ENCODE measurements at places on chromosomes 7 and 10.

- no peak for DNase-seq
Observed at GRCh38 chr10:121813211-121813815, 114.5 kb downstream of the ATE1 start.

GRCh38 chr7:21077602-21078001, 290.9 kb upstream of the SP8 start:
- DNase-seq, result no peak

GRCh38 chr10:63228237-63228636, 95.1 kb downstream of the NRBF2 start:
- DNase-seq, result no peak

- DNase-seq, result no peak
Observed at GRCh38 chr10:65394502-65395297, 1531.1 kb upstream of the LRRTM3 start.

DNA sequence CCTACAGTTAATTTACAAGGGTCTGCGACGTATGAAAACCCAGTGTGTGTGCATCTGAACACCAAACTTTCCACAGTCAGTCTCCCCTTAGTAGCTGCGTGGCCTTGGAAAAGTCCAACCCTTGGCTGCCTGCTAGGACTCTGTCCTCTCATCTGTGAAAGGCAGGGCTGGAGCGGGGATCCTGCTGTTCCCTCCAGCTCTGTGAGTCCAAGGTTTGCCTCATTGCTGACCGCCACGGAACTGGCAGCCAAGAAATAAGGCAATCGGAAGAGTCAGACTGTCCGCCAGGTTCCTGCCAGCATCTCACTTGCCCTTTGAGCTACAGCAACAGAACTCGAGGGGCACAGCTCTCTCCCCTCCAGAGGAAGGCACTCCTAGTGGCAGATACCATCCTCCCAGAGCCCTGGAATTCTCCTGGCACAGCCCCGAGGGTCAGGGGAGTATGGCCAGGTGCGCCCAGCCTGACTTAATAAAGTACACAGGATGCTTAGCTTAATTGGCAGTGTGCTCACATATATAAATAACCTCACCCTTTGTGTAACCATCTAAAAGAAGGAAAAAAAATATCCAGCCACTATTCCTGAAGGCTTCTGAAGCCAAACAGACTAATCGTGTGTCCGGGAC, 530.1 kb upstream of the FOXK1 start:
- no peak for DNase-seq

DNA sequence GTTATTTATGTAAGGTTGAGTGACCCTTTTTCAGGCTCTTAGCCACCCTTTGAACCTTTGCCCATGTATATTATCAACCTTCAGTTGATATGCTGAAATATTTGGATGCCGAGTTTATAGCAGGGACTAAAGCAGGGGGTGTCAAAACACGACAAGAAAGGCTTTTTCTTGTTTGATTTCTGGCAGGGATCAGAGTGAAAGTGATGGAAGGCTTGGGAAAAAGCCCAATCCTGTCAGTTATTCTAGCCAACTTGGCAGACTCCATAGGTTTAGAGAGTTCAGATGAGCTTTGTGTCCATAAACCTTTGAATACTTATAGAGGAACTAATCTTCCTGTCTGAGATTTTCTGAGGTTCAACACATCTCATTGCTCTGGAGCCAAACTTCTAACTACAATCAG, 47.5 kb downstream of the INHBA start:
- DNase-seq, result no peak

GRCh38 chr7:147524726-147525250, 1065.8 kb upstream of the C7orf33 start:
- no peak for DNase-seq

- DNase-seq, result no peak
Observed at GRCh38 chr10:59125666-59126065, 50.8 kb upstream of the PHYHIPL start.
